ENCODE measurements at places on chromosomes 3 and 15. TPM values are rescaled to one million over a fixed set of nuclear protein-coding genes. Genes with fewer than 3 reads are reported as not detected.

TIGIT gene
- not detected for total RNA-seq

ITGB5 gene
- total RNA-seq: 88.3 TPM

PLA2G4D gene
- not detected for total RNA-seq

RASGRP1 gene
- total RNA-seq: under 0.01 TPM

GYG1 gene
- 45.6 TPM for total RNA-seq

FOXB1 gene
- not detected for total RNA-seq

SEMA5B gene
- not detected for total RNA-seq

GOLGA6L7 gene
- total RNA-seq: not detected

TMEM115 gene
- 41.6 TPM for total RNA-seq

BNC1 gene
- total RNA-seq: 11.7 TPM
